ENCODE measurements at places on chromosomes 12 and 14.

DNA sequence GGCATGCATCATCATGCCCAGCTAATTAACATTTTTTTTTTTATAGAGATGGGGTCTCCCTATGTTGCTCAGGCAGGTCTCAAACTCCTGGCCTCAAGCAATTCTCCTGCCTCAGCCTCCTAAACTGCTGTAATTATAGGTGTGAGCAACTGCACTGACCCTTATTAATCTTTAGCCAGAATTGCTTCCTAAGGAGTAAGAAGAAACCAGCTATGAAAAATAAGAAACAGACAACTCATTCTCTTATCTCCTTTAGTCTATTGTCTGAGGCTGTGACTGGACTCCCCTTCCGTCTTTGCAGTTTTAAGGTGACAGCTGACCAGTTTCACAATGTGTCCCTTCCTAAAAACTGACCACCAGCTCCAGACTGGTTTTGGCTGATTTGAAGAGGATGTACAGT, 52.4 kb downstream of the EMP1 start:
- DNase-seq: no peak

DNA sequence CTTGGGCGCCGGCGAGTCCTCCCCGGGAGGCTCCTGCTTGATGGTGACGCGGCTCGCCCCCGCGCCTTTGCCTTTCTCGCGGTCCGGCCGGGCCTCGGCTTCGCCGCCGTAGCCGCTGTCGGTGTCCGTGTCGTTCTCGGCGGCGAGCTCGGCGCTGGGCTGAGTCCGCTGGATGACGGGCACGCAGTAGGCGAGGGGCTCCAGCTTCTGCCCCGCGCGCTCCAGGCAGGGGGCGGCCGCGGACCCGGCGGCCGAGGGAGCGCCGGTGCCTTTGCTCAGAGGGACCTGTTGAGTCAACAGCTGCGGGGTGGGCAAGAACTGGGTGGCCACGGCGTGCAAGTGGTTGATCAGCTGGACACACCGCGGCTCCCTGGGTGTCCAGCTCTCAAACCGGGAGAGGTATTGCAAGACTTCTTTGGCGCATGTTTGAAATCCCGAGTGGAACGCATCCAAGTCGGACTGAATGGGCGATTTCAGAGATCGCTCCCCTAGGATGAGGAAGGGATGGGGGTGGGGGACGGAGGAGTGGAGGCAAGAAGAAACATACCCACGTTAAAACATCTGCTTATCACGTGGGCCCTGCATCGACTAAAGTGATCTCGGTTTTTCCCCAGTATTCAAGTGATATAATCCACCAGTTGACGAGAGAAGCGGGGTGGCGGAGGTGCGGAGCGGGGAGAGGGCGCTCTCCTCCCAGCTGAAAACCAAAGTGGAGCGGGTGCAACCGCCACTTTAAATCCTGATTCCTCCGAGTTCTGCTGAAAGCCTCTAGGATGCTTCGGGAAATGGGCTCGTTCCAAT, 2.0 kb downstream of the BHLHE41 start:
- DNase-seq: peak; percentile 80

DNA sequence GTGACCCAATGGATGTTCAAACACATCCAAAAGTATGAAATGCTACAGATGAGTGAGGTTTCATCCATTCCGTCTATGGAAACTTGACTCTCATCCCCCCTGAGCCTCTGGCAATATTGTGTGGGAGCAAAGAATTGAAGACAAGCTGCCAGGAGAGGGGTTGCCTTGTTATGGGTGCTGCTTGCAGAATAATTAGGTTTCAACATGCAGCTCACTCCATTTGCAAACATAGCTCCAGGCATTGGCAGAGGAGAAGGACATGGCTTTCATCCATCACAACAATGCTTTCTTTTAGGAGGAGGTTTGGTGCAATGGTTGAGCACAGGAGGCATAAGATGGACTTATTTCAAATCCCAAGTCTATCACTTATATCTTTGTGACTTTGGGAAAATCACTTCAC, 220.7 kb upstream of the SRRM4 start:
- DNase-seq: no peak

DNA sequence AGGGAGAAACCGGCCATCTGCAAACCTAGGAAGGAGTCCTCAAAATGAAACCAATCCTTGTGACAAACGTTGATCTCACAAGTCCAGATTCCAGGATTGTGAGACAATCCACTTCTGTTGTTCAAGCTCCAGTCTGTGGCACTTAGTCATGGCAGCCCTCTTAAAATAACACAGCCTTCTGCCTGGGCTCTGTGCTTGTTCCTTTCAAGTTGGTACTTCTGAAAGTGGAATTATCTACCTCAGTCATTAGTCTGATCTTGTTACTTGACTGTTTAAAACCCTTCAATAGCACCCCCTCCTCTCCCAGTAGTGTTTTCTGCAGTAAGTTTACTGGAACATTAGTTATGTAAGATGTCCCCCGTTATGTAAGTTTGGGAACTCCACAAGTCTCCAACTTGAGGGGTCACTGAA, 111.0 kb upstream of the HIF1A start:
- DNase-seq: no peak

- DNase-seq: no peak
Observed at GRCh38 chr14:27427796-27428195, 830.0 kb upstream of the NOVA1 start.

- no peak for DNase-seq
Observed at GRCh38 chr12:62658910-62659309, 192.3 kb downstream of the MON2 start.

GRCh38 chr14:80055226-80055625, 156.1 kb downstream of the DIO2 start:
- DNase-seq: no peak

DNA sequence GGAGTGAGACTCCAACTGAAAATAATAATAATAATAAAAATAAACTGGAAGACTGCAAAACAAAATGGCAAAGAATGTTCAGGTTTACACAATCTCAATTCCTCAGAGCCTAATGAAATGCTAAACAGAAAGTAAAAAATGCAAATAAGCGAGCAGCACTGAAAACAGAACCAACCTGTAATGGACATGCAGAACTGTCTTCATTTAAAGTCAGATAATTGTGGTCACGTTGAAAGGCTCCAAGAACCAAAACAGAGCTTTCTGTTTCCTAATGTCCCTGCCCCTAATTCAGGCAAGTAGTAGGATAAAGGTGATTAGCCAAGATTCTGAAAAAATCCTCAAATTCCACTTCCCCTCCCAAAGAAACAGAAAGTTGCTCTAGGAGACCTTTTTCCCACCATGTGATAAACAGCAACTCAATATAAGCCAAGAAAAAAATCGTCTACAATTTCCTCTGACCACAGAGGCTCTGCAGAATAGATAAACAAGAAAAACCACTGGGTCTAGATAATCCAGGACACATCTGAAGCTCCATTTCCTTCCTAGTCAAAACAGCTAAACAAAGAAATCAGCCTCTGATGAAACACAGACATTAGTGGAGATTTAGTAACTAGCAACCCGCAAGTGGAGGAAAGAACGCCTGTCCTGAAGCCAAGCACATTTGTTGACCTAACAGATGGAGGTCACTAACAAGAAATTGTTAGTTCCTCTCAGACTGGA, 3.0 kb downstream of the MIS18BP1 start:
- no peak for DNase-seq

- DNase-seq: no peak
Observed at GRCh38 chr12:89539426-89540223, 13.8 kb upstream of the POC1B start.

DNA sequence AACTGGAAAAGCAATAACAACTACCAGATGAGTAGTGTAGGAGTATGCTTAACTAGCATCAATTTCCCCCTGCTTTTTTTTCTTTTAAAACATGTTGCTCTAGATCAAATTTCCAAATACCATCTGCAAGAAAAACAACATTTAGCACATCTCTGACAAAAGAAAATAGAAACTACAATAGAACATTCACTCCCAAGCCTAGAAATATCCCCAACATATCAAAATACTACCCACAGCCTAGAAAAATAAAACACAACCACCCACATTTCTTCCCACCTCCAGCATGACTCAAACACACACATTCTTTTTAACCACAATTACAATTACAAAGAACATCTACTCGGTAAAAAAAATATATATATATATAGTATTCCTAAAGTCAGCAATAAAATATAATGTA, 120.0 kb downstream of the PPFIA2 start:
- no peak for DNase-seq

- DNase-seq: no peak
Observed at GRCh38 chr12:49478949-49479664, 59.7 kb upstream of the KCNH3 start.

DNA sequence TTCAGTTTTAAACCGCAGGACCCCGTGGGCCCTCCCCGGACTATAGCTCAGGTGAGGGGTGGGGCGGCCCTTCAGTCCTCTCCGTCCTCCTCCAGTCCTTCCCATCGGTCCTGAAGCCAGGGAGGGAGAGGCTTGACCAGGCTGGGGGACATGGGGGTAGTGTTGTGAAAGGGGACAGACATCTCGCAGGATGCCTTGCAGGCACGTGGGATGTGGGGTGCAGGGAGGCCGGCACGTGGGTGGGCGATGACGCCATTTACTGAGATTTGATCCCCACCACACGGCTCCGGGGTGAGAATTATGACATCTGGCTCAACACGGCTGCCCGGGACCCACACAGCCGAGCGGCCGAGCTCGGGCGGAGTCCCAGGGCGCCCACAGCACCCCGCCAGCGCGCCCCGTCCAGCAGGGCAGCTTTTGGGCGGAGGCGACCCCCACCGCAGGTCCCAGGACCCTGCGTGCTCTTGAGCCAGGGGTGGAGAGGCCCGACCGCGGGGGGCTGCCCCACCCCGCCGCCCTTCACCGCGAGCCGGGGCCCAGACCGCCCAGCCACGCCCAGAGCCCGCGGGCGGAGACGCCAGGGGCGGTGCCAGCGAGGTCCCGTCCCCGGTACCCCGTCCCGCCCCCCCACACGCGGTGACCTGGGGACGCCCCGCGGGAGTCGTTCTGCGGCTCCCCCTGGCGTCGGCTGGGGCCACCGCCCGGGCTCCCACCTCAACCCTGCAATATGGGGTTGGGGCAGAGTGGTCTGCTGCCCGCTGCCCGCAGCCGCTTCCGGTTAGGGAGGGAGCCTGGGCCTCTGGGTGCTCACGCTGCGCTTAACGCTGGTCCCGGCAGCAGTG, 3.3 kb upstream of the EXOC3L4 start:
- DNase-seq: peak; percentile 34
